Progenitor cell of endocrine pancreas (in vitro differentiated cells): ENCODE measurements at places on chromosomes 3 and 15.

DNA sequence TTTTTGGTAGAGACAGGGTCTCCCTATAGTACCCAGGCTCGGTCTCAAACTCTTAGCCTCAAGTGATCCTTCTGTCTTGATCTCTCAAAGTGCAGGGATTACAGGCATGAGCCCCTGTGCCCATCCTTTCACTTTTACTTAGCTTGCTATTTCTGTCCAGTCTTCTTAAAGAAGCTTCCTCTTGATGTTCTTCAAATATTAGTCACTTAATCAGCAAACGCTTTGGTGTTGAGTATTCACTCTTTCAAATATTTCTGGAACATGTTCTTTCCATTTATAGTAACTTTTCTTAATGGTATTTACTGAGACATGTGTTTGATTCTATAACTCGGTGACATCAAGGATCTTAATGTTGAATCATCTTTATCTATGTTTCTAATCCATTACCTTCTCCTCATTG is 122.1 kb downstream of the CNTN6 start:
- no peak for DNase-seq

GRCh38 chr3:117722856-117723255 is 1013.3 kb downstream of the TUSC7 start:
- DNase-seq: no peak

DNA sequence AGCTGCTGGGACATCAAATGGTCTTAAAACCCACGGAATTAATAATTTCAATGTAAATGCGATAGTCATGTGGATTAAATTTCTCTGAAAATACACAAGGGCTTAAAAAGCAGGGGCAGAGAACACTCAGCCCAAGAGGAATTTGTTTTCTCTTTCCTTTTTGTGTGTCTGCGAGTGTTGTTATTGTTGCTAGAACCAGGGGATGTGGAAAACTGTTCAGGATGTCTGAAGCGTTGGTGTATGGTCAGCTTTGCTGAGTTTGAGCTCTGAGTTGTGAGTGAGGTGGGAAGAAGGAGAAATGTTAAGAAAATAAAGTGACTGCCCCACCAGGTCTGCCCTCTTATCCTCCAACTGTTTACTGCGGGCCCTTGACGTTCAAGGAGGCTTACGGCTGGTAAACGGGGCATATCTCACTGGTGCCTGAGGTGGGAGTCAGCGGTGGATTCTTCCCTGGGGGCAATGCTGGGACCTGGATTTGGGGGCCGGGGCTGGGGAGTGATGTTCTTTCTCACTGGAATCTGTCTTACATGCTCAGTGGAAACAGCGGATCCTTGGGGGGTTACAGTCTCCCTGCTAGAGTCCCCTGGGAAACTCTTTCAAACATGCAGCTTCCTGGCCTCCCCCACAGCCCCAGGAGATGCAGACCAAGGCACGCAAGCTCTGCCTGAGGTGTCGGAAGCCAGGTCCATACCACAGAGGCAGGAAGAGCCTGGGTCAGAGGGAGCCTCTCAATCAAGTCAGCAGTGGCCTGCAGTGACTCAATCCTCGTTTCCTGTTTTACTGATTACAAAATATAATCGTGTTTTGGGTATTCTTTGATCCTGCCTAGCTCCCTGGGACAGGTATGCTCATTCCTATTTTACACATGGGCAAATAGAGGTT is 41.8 kb downstream of the ITGA11 start:
- DNase-seq: no peak

DNA sequence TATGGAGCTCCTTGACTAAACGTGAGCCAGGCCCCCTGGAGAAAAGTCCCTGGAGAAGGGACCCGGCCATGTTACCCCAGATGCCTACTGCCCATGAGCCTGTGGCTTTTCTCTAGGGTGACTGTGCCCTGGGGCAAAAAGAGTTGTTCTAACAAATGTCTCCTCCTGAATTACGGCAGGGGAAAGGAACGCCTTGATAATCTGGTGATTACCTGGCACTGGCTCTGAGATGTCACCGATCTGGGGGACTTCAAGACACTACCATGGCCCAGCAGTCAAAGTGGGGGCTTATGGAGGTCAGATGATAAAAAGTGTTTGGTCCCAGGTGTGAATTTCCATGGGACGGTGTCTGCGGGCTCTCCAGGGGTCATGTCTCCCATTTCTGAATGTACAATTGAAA is 140.7 kb downstream of the KLF13 start:
- no peak for DNase-seq

DNA sequence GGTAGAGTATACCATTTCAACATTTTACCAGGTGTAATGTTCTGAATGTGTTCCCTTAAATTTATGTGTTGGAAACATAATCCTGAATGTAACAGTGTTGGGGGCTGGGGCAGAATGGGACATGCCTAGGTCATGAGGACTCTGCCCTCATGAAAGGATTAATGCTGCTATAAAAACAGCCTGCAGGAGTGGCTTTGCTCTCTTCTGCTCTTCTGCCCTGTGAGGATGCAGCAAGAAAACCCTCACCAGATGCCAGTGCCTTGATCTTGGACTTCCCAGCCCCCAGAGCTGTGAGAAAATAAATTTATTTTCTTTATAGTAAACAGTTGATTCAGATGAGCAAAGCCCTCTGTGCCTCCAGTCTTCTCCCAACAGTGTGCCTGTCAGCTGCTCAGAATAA is 326.0 kb upstream of the ONECUT1 start:
- no peak for DNase-seq

- DNase-seq: no peak
Measured at GRCh38 chr3:124707656-124708062, 22.6 kb upstream of the UMPS start.

DNA sequence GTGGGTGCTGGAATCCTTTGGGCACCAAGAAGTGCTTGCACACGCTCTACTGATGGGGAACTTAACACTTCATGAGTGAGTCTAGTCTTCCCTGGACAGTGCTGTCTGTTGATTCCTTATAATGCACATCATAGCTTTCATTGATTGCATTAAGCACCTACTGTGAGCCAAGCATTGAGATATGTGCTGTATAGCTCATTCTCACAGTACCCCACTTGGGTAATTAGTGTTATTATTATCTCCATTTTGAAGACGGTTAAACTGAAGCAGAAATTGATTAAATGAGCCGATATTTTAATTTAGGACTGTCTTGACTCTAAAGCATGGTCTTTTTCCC is 504 bp upstream of the PDHB start:
- no peak for DNase-seq

DNA sequence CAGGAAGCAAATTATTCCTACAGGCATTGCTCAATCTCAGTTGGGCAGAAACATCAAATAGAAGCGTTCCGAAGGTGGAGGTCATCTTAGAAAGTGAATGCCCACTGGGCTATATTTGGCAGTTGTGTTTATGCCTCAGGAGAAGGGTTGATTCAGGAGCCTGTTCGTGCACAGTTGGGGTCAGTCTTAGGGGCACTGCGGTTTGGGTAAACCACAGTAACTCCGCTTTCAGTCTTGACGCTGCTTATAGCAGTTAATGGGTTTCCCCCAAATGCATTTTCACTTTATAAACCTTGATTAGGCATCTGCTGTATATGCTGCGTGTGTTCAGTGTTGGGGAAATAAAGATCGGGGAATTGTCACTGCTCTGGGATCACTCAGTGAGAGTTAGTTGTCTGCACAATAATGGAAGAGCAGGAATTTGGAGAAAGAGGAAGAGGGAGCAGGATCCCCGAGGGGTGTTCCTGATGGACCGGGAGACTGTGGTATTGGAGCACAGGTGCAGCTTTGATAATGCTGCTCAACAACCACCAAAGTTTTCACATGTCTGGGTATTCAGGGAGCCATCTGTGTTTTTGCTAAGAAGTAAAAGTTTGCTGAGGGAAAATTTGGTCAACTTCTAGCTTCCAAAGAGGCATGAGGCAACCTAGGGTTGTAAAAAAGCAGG is 124.3 kb upstream of the EIF1B start:
- DNase-seq: no peak

DNA sequence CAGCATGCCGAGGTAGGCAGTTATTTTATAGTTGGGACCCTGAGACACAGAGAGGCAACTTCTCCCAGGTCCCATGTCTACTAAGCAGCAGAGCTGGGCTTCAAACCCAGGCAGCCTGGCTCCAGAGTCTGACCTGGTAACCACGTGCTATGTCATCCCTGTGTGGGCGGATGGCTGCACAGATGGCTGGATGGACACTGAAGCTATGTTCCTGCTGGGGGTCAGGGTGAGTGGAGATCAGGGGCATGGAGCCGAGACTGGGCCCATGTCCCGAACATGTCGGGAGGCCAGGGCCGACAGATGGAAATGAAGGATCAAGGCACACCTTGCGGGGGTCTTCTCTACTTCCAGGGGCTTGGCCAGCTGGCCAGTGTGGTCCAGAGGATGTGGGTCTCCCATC is 9.3 kb upstream of the FBLN2 start:
- no peak for DNase-seq

GRCh38 chr3:99532246-99532645 is 106.1 kb upstream of the COL8A1 start:
- peak; percentile 10 for DNase-seq

- DNase-seq: no peak
Measured at GRCh38 chr3:183895296-183895695, 10.6 kb upstream of the PARL start.

DNA sequence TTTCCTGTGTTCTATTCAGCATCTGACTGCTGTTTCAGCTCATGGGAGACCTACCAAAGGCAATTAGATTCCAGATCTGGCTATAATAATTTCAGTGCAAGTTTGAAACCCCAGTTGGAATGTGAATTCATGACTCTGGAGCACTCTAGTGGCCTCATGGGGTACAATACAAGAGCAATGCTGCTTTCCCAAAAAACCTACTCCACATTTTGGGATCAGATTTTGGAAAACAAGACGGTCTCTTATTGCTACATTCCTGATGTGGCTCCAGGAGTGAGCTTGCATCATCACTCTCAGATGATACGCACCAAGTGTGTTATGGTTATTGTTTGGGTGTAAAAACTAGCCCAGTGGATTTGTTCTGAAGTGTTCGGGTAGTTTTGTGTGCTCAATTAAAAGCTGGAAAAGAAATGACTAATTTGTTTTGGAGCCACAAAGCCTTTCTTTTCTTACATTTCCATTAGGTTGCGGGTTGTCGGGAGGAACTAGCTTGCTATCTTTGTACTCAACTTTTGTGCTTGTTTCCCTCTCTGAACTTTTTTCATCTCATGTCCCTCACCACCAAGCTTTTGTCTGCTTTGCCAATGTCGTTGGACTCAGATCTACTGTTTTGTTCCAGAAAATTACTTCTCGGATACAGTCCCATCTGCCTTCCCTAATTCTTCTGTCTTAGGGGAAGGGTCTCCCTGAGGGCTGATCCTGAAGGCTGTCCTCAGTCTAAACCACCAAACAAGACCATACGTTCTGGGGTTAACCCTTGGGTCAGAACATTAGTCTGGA is 272.1 kb downstream of the BBX start:
- no peak for DNase-seq

- DNase-seq: no peak
Measured at GRCh38 chr3:7445331-7445730, 584.4 kb downstream of the GRM7 start.

DNA sequence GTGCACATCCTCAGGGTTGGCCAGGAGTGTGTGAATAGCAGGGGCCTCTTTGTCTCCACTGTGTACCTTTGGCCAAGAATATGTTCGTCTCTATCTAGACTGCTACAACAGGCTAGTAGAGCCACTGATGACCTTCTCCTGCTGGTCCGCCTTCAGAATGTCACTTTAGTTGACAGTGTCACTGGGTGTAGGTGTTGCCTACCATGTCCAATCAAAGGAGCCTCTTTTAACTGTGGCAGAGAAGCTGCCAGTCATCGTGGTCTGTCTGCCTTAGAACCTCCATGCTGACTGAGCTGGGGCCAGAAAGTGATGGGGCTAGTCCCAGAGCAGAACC is 40.1 kb downstream of the OXSR1 start:
- no peak for DNase-seq

DNA sequence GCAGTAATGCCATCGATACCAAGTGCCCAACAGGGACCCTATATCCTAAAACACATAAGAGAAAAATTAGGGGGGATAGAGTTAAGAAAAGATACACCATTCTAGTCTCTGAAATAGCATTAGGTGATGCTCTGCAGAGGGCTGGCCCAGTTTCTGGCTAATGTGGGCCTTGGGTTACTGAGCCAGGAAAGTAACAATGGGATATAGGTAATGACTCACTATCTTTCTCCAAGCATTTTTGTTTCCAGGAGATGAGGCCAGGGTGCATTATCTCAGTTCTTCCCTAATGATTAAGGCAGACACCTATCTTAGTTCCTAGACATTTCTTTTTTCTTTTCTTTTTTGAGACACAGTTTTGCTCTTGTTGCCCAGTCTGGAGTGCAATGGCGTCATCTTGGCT is 50.0 kb downstream of the PRKAR2A start:
- DNase-seq: no peak

DNA sequence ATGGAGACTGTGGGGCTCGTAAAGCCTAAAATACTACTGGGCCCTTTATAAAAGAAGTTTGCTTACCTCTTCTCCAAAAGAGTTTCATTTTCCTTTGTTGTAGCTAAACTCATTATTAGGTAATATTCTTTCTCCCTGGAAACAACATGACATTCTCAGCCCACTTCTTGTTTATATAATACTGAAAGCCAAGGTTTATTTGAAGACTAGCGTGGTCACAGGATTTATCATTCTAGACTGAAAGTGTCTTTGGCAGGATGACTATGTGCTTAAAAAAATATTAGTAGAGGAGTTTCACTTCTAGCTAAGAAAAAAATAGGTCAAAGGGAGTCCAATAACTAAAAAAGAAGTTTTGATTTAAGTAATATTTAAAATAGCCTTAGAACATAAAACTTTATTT is 1085.2 kb upstream of the CADM2 start:
- DNase-seq: no peak

GRCh38 chr3:186882881-186883685 is 40.6 kb downstream of the ADIPOQ start:
- DNase-seq: no peak

DNA sequence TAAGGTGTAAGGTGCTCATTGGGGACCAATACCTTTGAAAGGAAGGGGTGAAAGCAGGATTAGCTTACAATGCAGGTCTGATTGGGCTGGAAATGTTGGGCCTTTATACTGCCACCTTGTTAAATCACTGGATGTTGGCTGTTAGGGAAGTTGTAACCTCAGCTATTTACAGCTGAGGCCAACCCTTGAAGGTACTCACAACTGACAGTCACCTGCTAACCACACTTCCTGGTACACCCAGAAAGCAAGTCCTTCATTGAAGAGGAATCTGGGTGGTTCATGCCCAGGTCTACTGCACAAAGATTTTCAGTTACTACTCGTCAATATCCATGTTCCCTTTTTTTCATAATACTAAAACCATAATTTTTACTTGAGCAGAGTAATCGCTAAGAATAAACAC is 65.4 kb upstream of the CLDN18 start:
- no peak for DNase-seq

- no peak for DNase-seq
Measured at GRCh38 chr15:35540885-35541284, 5.1 kb downstream of the DPH6 start.

DNA sequence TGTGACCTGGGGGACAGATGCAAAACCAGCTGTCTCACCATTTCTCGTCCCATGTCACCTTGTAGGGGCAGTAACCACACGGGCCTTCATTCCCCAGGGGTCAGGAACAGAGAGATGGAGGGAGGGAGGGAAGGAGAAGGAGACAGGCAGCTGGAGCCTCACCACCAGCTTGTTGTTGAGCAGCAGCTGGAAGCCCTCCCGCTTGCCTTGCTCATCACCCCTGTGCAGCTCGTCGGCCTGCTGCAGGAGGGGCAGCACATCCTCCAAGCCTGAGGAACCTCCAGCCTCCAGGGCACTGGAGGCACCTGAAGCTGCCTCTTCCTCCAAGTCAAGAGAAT is 10.3 kb downstream of the RMDN3 start:
- no peak for DNase-seq
